Transverse colon (tissue), 4 donors: ENCODE measurements at places on chromosomes 5 and 9. TPM values are rescaled to one million over a fixed set of nuclear protein-coding genes. Genes with fewer than 3 reads are reported as not detected.
A peak's percentile ranks its signal among the peaks of the same experiment; 100 is the strongest.

Gene PRLR
- total RNA-seq, result 19.8 TPM

Gene TMEFF1
- not detected for total RNA-seq

Gene FAM169A
- 14.6 TPM for total RNA-seq

Gene PCSK1
- 2.5 TPM for total RNA-seq

Gene NUTM2G
- not detected for total RNA-seq

Gene FAXDC2
- 42.1 TPM for total RNA-seq

DNA sequence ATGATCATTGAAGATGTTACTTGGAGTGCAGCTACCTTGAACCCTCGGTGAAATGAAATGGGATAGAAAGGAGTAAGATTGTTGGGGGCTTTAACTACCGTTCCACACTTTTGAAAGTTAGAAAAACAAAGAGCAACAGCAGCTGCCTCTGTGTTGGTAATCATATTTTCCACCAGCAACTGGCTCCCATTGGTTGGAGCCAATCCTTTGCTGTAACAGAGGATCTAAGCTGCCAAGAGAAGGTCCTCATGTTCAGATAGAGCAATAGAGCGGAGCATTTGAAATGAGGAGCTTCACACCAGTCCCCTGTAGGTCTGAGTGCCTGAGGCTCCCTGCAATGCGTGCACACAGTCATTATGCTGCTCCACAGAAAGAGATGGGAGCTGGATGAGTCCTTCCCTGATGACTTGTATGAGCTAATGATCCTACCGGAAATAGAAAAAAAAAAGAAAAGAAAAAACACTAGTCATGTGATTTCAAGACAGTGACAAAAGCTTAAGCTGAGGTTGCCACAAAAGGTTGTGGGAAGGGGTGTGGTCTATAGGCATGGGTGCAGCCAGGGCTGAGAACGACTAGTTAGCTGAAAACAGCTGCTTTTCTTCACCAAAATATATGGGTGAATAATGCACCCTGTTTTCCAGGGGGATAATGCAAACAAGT is 300.7 kb downstream of the MLLT3 start:
- no peak for DNase-seq

- no peak for DNase-seq
Measured at GRCh38 chr9:23638011-23638410, 188.0 kb downstream of the ELAVL2 start.

DNA sequence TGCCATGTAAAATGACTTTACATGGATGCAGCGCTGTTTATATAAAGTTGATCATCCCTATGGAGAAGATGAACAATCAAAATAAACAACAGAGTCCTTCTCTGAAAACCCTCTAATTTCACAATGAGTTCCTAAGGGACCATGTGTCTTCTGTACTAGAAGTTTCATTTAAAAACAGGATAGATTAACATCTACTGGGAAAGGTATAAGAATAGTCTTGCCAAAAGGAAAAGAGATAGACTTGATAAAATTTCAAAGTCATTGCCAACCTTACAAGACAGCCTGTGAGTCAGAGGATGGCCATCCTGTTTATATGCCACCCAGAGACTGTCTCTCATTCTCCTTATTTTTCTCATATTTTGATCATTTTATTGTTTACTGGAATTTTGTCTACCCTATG is 367.1 kb upstream of the PDE4D start:
- DNase-seq, result no peak

DNA sequence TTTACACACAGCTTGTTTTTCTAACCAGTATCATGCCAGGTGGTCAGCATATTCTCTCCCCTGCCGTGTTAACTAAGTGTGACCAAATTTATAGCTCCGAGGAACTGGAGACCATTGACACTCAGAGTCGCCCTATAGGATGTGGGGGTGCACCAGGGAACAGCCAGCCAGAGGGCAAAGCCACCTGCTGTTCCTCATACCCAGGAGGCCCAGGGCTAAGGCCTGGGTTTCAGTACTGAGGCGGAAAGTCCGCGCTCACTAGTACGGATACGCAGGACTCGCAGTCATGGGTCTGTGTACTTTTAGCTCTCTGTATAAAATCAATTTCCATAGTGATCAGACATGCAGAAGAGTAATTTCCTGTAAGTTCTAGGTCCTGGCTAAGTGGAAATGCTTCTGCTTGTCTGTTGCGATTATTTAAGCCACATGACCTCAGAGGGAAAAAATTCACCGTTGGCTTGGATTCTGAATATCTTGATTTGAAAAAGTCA is 247.0 kb downstream of the AOPEP start:
- DNase-seq, result no peak

GRCh38 chr5:919356-920000 is 26.8 kb downstream of the TRIP13 start:
- DNase-seq, result no peak

- peak; percentile 51 for DNase-seq
Measured at GRCh38 chr9:133955821-133956411, 36.2 kb downstream of the VAV2 start.

- no peak for DNase-seq
Measured at GRCh38 chr5:178762391-178762790, 31.9 kb upstream of the ZNF354A start.

GRCh38 chr5:56569076-56569475 is 246.3 kb upstream of the MAP3K1 start:
- DNase-seq, result no peak

DNA sequence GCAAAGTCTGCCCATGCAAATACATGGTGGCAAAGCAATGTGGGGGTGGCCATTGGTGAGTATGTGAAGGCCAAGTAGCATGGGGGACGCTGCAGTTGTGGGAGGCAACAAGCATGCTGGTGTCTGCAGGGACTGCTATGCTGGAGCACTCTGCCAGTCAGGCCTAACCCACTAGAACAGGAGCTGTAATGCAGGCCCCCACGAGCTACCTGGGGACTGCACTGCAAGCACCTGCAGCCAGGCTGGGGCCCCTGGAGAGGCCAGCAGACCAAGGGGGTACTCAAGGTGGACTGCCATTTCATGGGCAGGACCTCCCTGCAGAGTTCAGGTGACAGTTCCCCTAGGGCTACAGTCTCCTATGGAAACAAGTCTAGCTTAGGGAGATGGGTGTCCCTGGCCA is 183.8 kb upstream of the PDE4D start:
- DNase-seq, result no peak

GRCh38 chr9:6779417-6780241 is 21.9 kb downstream of the KDM4C start:
- peak; percentile 13 for DNase-seq

DNA sequence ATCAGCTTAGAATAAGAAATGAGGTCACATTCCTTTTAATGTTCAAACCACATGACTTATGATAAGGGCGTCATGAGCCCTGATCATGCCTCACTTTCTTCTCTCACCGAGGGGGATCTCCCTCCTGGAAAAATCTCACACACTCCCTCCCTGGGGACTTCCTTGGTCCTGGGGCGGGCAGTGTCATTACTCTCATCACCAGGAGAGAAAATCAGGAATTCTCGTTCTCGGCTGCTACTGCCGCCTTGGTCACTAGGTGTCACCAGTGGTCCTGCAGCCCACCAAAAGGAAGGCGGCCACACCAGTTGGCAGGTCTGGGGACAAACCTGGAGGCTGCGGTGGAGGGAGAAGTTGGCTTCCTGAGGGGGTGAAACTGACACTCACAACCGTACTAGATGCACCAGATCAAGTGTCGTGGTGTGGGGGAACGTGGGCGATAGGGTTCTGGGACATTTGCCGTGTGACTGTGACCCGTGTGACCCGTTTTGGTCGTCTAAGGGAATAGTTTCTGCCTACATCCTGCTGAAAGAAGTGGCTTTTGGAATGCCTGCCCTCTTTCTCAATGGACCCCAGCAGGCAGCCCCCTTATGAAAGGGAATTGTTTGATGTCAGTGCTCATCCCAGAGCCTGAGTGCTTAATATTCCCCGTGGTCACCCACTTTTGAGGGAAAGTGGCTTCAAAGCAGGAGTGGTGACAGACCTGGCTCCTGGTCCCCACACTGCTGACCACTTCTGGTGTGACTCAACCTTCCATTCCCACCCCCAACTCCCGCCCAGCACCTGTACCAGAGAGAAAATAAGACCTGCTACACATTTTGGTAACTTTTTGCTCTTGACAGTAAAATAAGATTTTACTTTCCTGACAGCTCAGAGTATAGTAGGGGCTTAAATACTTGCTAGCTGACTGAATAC is 63.2 kb downstream of the ACER2 start:
- DNase-seq, result peak; percentile 51

GRCh38 chr9:37382982-37383357 is 39.5 kb upstream of the GRHPR start:
- DNase-seq, result no peak

DNA sequence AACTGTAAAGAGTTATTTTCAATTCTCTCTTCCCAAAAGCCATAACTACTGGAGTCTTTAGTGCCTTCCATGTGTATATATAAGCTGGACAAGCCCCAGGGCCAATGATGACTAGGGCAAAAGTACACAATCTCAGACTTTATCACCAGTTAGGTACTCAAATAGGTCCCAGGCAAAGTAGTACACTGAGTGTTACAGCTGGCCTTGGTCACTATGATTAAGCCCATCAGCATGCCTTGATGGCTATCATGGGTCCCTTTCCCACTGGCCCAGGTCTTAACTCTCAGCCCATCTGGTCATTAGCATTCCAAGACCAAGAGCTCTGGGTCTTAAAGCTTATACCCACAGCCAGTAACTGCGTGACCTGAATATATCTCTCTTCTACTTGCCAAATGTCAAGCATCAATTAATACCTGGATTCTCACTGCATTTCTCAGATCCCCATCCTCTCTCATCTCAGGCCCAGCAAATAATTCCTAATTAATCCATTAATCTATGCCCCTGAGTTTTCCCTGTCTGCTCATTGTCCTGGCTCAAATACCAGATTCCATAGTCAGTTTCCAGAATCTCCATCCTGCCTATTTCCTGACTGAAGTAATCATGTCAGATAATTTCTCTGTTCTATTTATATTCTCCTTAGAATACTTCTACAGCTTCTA is 62.3 kb downstream of the NR6A1 start:
- peak; percentile 32 for DNase-seq

GRCh38 chr5:14187660-14188059 is 44.5 kb downstream of the TRIO start:
- DNase-seq, result no peak

DNA sequence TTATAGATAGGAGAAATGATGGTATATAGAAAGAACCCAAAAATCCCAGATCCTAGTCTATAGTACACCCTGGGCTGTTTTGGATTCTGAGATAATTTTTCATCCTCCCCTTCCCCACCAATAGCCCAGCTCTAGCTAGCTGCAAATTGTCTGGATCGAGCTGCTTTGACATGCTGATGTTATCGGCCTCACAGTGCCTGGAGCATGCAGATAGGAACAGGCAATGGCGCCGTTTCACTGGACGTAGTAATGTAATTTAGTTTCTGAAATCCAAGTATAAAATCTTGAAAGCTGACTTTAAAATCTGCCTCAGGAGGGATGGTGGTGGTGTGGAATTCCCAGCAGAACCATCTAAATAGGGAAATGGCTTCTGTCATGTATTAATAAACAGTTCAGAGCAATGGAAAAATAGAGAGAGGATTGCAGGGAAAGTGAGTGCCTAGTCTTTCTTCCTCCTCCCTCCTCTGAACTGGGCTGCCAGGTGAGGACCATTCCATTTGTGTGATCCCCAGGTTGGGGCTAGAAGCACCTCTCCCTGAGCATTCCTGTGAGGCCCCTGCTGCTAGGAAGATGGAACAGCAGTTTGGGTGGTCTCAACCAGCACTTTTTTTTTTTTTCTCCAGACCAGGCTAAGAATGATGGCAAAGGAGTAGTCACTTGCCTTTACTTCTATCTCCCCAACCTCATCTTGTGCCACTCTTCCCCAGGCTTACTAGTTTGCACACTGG is 31.9 kb downstream of the FAM219A start:
- no peak for DNase-seq

DNA sequence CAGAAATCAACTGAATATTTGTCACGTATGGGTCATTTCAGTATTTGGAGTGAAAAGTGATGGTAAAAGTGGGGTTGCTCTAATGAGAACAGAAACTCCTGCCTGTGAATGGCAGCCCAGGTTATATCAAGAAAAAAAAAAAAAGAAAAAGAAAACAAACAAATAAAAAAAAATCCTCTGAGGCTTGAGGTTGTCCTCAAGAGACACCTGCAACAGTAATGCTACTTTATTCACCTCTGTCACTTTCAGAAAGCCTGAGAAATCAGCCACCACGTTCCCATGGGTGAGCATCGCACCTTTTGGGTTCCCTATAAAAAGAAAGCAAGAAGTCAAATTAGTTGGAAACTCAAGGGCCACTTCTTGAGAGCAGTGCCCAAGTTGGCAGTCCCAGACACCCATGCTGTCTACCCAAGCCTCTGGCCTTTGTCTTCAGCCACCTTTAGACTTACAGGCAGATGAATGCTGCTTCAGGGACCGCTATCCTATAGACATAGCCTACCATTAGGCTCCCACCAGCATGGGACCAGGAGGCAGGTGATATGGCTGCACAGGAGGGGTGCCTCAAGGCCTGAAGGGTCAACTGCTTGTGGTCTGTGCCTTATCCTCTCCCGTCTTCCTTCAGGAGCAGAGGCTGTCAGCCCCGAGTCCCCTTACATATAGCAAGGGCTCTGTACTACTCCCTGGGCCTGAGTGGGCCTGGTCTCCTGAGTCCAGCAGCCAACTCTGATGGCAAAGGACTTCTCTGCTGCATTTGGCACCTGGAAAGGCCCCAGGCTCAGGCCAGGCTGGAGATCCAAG is 31.1 kb upstream of the MEIKIN start:
- no peak for DNase-seq

DNA sequence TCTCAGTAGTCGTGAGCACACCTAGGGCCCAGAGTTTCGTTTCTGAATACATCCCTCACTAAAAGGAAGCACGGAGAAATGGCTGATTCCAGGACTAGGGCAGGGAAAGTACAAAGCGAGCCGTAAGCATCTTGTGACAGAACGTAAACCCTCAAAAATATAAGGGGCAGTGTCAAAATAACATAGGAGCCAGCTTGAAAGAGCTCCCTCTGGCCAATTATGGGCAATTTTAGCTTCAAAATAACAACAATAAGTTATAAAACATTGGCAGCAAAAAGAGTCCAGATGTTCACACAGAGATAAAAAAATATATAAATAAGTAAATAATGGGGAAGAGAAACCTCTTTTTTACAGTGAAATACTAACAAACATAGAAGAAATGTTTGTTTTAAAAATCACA is 18.5 kb upstream of the GLIS3 start:
- no peak for DNase-seq

- no peak for DNase-seq
Measured at GRCh38 chr5:74642543-74642863, 2.0 kb upstream of the ENC1 start.

DNA sequence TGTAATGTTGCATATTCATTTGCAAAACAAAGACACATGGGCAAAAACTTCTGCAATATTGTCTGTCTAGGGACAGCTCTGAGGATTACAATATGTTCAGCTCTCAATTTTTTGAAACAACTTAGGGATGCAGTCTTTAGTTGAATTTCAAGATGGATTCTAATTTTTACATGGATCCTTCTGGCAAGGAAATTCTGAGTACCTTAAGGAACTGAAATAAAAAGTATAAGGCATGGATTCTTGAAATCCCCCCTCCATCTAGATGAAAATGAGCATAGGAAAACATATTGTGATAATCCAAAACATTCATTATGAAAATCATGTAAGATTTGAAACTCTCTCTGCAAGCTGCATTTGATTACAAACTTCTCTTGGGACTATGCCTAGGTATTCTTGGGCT is 568.6 kb downstream of the CETN3 start:
- DNase-seq, result no peak

GRCh38 chr9:81613002-81613812 is 76.1 kb downstream of the TLE1 start:
- peak; percentile 47 for DNase-seq
